ENCODE measurements at places on chromosomes 2 and 18. TPM values are rescaled to one million over a fixed set of nuclear protein-coding genes. Genes with fewer than 3 reads are reported as not detected.
A peak's percentile ranks its signal among the peaks of the same experiment; 100 is the strongest.

GRCh38 chr2:60844105-60844504, 37.3 kb upstream of the REL start:
- DNase-seq = no peak

DNA sequence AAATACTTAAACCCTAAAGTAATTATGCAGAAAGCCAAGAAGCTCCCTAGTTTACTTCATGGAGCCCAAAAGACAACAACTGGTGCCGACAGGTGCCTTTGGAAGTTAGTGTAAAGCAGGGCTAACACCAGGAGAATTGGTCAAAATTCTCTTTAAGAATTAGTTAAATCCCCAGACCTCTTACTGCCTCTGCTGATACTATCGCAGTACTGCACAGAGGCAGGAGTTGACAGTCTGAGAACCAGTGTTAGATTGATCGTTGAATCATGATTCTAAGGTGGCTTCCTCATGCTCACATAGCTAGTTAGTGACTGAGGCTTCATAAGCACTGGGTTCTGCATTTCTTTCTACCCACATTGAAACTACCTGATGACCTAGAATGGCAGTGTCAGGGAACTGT, 445.0 kb downstream of the XIRP2 start:
- peak; percentile 3 for DNase-seq

DNA sequence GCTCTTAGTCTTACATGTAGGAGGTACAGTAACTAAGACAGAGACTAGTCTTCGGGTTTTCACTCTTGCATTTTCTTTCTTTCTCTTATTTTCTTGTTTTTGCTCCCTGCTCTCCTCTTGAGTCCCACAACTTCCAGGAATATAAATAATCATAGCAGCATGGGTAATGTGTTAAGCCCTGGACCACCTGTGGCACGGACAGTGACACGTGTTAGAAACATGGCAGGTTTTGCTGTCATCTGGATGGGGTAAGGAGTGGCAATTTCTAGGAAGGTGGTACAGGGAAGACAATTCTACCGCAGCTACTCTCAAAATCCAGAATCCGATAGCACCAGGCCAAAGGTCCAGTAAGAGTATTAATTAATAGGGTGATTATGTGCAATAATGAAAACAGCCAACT, 237.5 kb upstream of the FAM98A start:
- DNase-seq = no peak

DNA sequence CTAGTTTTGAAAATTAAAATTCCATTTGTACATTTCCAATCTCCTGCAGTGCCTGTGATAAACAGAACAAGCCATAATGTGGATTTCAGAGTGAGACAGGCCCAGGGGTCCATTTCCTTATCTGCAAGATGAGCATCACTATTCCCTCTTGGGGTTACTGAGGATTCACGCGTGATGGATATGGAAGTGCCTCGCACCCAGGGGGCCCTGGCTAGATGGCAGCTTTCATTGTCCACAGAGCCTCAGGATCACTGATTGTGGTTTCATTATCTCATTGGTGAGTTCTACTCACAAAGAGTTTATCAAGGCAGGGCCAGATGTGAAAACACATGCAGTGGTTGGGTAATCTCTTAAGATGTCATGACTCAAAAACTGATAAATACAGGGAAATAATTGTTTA, 11.6 kb downstream of the CNGA3 start:
- DNase-seq = no peak

DNA sequence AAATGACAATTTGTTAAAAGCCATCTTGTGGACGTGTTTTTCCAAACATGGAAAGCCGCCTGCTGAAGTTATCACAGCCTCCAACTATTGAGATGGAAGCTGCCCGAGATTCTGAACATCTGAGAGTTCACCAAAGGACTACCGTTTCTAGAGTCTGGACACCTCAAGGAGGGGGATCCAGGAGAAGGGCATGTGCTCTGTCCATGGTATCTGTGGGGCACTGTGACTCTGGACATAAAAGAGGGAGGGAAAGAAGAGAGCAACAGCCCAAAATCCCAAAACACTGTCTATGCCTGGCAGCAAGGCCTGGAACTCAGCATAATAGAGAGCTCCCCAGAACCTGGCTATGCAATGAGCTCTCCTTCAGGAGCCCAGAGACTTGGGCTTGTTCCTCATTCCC, 319.9 kb downstream of the EN1 start:
- DNase-seq = no peak

DNA sequence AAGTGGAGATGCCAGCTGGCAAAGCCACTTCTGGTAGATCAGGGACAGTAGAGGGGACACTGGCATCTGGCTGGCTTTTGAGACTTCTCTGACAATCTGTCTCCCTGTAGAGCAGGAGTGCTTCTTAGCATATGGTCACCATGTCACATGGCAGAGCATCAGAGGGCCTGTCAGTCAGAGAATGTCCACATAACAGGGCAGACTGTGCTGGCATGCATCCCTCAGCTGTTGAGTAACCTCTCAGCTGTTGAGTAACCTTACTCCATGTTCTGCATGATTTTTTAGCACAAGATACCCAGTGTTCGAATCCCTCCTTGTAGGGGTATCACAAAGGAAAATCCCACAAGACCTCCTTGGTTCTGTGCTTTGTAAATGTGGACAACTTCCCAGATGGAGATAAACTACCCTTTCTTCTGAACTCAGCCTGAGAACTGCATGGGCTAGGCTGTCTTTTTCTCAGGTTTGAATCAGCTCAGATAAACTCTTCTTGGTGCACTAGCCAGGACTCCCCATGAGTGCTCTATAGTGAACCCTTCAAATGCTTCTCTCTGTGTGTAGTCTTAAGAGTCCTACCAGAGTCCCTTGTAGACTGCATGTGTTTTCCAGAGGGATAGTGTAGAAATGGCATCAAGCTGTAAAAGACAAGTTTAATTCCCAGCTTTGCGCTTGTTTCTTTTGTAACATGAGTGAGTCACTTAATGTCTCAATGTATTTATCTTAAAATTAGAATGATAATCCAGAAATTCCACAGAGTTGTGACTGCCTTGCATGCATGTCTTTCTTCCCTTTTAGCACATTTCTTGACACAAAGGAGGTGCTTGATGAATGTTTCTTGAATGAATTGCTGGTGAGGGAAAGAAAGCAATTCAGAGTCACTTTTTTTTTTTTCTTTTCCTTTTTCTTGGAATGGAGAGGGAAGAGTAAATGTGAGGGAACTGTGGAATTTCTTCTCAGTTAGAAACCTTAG, 442.3 kb upstream of the HNMT start:
- DNase-seq = no peak

DNA sequence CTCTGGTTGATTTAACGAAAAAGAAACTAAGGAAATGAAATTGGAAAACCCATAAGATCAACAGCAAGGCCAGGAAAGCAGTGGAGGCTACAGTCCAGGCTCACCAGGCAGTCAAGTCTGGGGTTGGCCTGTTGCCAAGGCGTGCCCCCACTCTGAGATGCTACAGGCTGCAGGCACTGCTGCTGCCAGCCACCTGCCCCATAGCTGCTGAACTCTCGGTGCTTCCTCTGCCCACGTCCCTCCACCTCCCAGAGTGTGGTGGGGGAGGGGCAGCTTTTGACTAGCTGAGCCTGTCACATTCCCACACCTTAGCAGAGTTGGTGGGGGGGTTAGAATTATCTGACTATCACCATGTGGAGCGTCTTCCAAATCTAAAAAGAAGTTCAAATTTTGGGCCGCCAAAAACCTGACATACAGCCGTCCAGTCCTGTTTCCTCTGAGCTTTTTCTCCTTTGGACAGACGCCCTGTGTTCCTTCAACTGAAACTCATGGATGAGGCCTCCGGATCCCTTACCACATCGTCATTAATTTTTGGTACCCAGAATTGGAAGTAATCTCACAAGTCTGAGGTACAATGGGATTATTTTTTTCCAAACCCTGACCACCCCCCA, 3.9 kb upstream of the SH3RF3 start:
- peak; percentile 19 for DNase-seq

DNA sequence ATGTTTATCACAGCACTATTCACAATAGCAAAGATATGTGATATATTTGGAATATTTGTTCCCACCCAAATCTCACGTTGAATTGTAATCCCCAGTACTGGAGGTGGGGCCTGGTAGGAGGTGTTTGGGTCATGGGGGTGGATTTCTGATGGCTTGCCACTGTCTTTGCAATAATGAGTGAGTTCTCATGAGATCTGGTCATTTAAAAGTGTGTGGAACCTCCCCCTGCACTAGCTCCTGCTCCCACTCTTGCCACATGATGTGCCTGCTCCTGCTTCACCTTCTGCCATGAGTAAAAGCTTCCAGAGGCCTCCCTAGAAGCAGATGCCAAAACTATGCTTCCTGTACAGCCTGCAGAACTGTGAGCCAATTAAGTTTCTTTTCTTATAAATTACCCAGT, 72.2 kb upstream of the DYNC1I2 start:
- no peak for DNase-seq

- no peak for DNase-seq
Observed at GRCh38 chr2:172972005-172972619, 103.5 kb upstream of the MAP3K20 start.

DNA sequence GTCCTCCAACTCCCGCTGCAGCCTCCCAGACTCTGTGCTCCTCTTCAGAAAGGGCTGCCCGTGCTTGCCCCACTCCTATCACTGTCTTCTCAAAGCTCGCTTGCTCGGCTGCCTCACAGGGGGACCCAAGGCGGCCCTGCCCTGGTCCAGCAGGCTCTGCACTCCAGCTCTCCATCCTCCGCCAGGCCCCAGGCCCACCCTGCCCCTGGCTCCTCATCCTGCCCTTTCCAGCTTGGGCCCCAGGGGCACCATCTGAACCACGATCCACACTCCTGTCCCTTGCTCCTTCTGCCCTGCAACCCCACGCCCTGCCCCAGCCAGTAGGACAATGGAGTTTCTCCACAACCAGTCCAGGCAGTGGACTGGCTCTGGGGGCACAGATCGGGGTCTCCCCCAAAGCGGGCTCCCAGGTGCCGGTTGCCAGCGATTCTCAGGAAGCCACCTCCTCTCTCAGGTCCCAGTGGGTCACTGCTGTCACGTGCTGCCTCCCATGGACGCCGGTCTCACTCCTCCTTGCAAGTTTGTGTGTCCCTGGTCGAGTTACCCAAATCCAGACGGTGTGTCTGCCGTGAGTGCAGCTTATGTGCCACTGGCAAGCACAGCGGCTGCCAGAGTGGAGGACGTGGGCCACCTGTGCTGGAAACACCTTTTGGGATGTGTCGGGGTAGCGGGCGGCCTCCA, 238.5 kb downstream of the HDAC4 start:
- no peak for DNase-seq

DNA sequence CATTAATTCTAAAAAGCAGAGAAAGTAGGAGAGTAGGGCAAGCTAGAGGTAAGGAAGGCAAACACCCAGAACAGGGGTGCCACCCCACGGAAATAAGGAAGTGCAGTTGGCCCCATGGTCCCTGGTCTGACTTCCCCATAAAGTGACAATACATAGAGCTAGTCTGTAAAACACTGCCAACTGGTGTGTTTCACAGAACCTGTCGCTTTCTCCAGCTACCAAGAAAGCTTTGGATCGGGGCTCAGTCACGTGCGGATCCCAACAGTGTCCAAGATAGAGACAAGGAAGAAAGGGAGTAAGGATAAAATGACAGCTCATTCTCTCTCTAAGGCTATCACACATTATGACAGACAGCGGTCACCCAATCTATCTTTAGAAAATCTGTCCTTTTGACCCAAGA, 36.4 kb downstream of the TBC1D8 start:
- no peak for DNase-seq

- no peak for DNase-seq
Observed at GRCh38 chr2:233342301-233342700, 12.0 kb upstream of the DGKD start.

DNA sequence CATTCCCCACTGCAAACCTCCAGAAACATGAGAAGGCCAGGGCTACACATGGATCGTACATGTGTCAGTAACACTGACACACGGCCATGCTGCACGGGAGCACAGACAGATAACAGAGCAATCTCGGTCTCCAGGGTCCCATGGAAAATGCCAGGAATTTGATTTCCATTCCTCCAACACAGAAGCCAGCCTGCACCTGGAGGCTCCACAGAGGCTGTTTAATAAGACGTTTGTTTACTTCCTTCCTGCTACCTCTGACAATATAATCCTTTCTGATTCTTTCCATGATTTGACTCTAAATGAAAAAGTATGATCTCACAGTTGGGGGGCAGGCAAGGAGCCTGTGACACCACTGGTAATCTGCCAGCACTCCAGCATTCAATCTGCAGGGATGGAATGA, 210.9 kb upstream of the DDX18 start:
- no peak for DNase-seq

GRCh38 chr2:9497017-9497416, 22.7 kb downstream of the IAH1 start:
- DNase-seq = peak; percentile 25

- no peak for DNase-seq
Observed at GRCh38 chr2:128237081-128237534, 81.6 kb downstream of the HS6ST1 start.

GRCh38 chr18:48951448-48952286, 902 bp upstream of the SMAD7 start:
- peak; percentile 82 for DNase-seq

- no peak for DNase-seq
Observed at GRCh38 chr18:10797896-10798295, 272.1 kb downstream of the NAPG start.

DNA sequence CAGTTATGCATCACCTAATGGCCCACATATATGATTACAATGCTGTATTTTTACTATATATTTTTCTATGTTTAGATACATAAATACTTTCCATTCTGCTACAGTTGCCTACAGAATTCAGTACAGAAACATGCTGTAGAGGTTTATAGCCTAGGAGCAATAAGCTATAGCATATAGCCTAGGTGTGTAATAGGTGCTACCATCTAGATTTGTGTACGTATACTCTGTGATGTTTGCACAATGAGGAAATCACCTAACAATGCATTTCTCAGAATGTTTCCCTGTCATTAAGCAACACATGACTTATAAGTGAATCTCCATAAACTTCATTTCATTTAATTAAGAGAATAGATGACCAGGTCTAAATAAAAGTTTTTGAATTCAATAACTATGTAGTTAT, 43.5 kb downstream of the SLC38A11 start:
- peak; percentile 28 for DNase-seq

Gene SKA1
- 0.20 TPM for total RNA-seq

Gene SLC35F5
- total RNA-seq = 381 TPM

Gene FBXO36
- total RNA-seq = 4.2 TPM

Gene NEDD4L
- total RNA-seq = 51.9 TPM

Gene APCDD1
- under 0.01 TPM for total RNA-seq

Gene IL36G
- not detected for total RNA-seq

Gene VWC2L
- total RNA-seq = 0.15 TPM

Gene ALPI
- total RNA-seq = not detected

Gene HOXD11
- 10.5 TPM for total RNA-seq

Gene TTR
- total RNA-seq = not detected

Gene SLC4A3
- total RNA-seq = 3.5 TPM
